ENCODE measurements at places on chromosomes 13 and 19.
A peak's percentile ranks its signal among the peaks of the same experiment; 100 is the strongest.

- DNase-seq = peak; percentile 68
These were observed 49.8 kb downstream of the KLF2 start for GRCh38 chr19:16374436-16374835.

- peak; percentile 85 for DNase-seq
These were observed 5.5 kb downstream of the EPS8L1 start for GRCh38 chr19:55080968-55081769.

GRCh38 chr13:27250833-27251165 is 559 bp upstream of the RPL21 start:
- DNase-seq = no peak

- no peak for DNase-seq
These were observed 12.1 kb upstream of the LGALS14 start for GRCh38 chr19:39692166-39692565.

- DNase-seq = no peak
These were observed 35.2 kb upstream of the GRTP1 start for GRCh38 chr13:113398963-113399754.

- DNase-seq = no peak
These were observed 191.0 kb upstream of the SOX1 start for GRCh38 chr13:111875915-111876314.

DNA sequence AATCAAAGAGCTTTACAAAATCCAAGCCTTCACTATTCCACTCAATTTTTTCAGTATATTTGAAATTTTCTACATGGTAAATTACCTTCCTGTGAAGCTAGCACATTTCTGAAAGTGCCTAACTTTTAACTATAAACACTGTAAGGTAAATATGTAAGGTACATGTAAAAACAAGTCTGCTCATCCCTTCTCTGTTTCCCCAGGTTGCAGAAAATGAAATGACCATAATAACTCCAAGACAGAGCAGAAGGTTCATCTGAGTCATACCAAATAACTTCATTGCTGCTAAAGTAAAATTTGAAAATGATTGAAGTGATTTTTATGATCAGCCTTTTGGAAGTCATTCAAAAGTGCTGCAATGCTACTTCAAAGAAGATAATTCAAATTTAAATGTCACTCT is 28.6 kb downstream of the FGF14 start:
- no peak for DNase-seq

- DNase-seq = no peak
These were observed 55.7 kb downstream of the FAM216B start for GRCh38 chr13:42836930-42837690.

GRCh38 chr13:22800526-22801401 is 380.0 kb upstream of the SGCG start:
- DNase-seq = no peak

- DNase-seq = no peak
These were observed 67.6 kb downstream of the TEX29 start for GRCh38 chr13:111387945-111388600.

DNA sequence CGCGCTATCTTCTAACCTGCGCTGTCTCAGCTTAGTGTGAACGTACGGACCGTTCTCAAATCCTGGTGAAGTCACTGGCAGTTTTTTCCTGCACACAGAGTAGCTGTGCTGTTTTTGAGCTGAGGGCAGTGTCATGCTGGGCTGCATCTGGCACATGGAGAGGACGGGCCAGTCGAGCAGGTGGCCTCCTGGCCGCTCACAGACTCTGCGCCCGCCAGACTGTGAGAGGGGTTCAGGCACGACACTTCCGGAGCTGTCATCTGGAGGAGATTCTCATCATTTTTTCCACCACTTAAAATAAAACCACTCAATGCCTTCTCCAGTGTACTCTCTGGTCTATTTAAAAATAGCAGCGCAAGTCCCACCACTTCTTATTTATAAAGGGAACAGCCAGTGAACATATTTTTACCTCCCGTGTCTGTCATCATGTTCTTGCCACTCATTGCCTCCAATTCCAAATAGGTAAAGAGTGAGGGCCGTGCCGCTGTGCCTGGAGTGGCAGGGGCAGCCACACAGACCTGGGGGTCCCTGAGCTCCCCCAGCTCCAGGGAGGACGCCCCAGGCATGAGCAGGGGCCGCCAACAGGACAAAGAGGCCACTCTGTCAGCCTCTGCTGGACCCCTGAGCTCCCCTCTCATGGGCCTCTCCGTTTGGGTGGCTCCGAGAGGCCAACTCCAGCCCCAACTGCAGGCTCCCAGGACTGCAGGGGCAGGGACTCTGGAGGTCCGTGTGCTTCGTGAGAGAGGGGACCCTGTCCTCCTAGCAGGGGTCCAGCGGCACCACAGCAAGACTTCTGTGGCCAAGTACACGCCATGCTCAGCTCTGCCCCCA is 36.9 kb upstream of the GRTP1 start:
- DNase-seq = no peak

DNA sequence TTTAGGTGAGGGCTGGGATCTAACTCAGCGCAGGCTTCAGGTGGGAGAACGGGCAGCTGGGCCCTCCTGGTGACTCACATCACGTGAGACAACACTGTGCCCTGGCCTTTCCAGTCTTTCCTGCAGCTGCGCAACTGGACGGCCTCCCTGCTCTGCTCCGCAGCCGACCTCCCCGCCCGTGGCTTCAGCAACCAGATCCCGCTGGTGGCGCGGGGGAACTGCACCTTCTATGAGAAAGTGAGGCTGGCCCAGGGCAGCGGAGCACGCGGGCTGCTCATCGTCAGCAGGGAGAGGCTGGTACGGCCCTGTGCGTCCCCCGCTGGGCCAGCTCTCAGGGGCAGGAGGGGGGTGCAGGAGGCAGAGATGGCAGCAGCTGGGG is 8.8 kb downstream of the SPPL2B start:
- DNase-seq = no peak

DNA sequence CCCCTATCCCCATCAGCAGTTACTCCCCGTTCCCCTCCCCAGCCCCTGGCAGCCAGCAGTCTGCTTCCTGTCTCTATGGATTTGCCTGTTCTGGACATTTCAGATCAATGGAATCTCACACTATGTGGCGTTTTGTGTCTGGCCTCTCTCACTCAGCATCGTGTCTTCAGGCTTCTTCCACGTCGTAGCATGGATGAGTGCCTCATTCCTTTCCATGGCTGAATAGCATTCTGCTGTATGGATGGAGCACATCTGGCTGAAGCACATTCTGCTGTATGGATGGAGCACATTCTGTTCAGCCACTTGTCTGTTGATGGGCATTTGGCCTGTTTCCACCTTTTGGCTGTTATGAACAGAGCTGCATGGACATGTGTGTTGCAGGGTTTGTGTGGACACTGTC is 29.5 kb downstream of the CRTC1 start:
- no peak for DNase-seq

GRCh38 chr13:21938168-21938567 is 267.3 kb downstream of the FGF9 start:
- no peak for DNase-seq

DNA sequence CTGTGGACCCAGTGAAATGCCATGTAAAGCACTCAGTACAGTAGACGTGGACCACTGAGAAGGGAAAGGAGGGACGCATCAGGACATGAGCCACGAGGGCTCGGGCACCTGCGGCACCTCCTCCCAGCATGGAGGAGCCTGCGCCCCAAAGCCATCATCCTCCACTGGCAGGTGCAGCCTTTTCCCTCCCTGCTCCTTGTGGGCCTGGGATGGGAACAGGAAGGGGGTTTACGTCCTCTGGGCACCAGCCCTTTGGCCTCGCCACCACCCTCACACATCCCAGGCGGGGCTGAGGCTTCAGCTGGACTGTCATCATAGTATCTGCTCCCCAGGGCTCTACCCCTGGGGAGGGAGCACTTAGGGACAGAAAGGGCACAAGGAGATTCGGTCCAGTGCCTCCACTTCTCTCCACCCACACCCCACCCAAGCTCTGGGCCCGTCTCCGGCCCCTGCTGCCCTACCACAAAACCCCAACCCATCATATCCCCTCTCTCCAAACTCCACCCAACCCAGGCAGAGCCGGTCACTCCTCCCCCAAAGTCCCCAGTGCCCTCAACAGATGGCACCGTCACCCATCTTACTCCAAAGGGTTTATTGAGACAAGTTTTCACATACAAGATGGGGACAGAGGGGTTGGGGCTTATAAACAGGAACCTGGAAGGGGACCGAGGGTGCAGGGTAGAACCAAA is 2.2 kb upstream of the PRKD2 start:
- no peak for DNase-seq

GRCh38 chr19:42154471-42155323 is 22.5 kb upstream of the POU2F2 start:
- no peak for DNase-seq

- DNase-seq = no peak
These were observed 5.5 kb upstream of the ZNF724 start for GRCh38 chr19:23255700-23256099.

DNA sequence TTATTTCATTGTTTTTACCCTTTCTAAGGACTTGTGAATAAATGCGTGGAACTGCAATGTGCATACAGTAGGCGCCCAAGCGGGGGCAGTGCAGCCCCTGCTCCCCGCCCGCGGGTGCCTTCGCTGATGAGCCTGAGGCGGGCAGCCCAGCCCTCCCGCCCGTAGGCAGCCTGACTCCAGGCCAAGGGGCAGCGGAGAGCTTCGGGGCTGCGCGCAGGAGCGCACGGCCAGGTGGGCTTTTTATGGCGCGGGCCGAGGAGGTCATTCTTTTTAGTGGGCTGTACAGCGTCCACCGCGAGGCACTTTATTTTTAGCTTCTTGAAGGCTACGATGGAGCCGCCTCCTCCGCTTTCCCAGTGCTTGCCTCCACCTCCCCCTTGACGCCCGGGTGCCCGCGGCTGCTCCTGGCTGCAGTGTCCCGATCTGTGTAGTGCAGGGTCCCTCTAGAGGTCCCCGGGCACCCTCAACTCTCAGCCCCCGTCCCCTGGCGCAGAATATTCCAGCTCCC is 60.5 kb downstream of the CCNE1 start:
- DNase-seq = peak; percentile 56

DNA sequence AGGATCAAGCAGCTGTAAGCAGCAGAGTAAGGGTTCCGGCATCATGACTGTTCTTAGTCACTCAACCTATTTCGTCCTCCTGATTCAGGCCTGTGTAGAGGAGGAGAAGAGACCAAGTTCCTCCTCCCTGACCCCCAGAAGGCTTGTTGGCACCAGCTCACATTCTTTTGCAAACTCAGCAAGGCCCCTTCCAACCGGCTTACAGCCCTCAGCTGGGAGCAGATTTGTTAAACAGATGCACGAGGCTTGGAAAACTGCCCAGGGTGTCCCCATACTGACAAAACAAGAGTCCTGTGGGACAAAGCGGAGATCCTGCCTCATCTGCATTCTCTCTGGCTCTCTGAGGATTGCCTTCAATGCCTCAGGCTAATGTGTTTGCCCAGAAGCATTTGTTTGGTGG is 113.2 kb upstream of the SOX21 start:
- no peak for DNase-seq

- DNase-seq = no peak
These were observed 86.7 kb downstream of the GPR12 start for GRCh38 chr13:26673890-26674289.

DNA sequence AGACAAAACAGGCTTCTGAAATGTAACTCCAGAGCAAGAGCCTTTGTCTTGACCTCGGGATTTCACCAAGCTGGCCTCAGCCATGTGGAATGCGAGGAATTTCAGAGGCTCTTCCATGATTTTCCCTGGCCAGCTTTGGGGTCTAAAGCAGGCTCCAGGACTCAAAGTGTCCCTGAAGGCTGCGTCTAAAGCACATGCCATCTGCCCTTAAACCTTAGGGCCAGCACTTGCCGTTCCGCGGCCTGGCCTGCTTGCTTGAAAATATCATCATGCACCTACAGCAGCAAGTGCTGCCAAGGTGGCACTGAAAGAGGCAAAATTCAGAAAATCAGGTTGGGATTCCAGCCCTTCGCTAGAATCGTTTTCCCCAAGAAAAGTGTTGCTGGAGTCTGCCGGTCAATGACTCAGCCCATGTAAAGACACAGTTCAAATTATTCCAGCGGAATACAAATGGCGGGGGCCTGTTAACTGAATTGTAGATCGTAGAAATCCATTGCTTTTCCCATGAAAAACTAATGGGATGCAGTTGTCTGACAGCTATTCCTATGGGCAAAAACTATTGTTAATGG is 105.7 kb upstream of the RAP2A start:
- no peak for DNase-seq

DNA sequence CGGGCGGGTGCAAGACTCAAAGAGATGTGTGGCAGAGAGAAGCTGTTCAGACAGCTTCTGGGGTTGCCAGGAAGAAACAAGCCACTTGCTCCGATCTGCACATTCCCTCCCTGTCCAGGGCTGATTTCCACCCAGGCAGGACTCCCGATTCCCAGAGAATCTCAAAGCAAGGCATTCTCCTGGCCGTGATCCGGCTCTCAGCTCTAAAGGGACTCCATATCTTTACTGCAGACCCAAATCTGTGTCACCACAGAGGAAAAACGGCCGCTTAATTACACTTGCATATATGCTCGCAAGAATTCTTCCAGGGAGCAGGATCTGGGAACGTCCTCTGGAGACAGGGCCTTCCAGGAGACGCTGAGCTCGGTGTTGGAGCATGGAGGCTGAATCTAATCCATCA is 25.7 kb downstream of the GNG7 start:
- no peak for DNase-seq

DNA sequence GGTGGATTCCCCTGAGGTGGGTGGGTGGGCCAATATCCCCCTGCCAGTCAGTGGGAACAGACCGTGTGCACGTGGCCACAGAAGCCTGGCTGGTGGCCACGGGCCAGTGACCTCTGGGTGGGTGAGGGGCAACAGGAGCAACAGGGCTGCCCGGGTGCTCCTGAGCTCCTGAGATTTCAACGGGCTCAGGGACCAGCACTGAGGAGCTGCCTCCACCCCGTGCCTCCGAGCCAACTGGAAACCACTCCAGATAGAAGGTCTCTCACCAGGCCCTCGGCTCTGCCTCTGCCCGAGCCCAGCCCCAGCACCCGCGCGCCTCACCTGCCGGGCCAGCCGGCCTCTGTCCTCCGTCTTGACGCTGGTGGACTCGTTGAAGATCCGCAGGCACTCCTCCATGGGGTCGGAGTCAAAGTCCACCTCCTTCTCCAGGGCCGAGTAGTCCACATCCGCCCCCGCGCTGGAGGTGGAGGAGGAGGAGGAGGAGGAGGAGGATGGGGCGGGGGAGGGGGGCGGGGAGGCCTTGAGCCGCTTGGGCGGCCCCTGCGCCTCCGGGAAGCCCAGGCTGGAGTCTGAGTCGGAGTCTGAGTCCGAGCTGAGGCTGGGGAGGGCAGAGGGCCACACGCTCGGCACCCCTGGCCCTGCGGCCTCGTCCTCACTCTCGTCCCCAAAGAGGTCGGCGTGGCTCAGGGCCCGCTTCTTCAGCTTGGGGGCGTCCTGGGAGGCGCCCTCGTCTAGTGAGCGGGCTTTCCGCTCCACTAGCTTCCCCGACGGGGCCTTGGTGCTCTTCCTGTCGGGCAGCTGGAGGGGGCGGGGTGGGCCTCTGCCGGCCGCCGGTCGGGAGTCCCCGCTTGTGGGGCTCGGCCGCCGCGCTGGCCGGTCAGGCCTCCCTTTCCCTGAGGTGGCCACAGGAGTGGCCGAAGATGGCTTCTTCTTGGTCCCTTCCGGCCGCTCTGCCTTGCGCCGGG is 14.8 kb upstream of the ATP8B3 start:
- no peak for DNase-seq

GRCh38 chr19:6499052-6499790 is 2.9 kb downstream of the TUBB4A start:
- no peak for DNase-seq

DNA sequence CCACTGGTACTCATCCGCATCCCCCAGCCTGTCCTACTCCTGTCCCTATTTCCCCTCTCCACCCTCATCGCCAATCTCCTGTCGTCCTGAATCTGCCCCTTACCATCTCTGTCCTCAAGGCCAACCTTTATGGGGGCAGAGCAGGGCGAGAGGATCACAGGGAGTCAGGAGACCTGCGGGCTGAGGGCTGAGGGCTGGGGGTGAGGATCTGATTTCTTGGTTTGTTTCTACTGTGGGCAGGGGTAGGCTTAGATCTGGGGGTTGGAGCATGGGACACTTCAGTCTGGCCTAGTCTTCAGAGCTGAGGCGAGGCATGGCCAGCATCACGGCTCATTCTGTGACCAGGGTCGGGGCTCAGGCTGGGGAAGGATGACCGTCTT is 16.5 kb upstream of the ERCC1 start:
- no peak for DNase-seq
